Stimulated activated naive CD8-positive, alpha-beta T cell treated with anti-CD3 and anti-CD28 coated beads, Interleukin-15, Interleukin-2, amounts not matched to agents 100 U/mL and 50 U/mL, for 24 hours (primary cell): ENCODE measurements at places on chromosomes 6 and 20.
A peak's percentile ranks its signal among the peaks of the same experiment; 100 is the strongest.

DNA sequence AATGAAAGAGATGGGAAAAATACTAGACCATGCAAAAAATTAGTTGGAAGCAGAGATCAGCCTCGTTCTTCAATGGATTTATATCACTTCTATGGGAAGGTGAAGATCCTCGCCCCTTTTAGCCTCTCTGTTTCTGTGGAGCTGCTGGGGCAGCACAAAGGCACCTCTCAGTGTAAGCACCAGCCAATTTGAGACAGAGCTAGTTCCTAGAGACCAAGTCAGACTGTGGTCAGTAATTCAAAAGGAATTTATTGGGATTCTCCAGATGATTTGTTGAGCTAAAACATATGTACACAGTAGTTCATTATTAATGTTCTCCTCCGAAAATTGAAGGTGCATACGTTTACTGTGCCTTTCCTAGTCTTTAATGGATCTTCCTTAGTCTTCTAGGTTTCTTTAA is 42.4 kb downstream of the SCGN start:
- no peak for DNase-seq

DNA sequence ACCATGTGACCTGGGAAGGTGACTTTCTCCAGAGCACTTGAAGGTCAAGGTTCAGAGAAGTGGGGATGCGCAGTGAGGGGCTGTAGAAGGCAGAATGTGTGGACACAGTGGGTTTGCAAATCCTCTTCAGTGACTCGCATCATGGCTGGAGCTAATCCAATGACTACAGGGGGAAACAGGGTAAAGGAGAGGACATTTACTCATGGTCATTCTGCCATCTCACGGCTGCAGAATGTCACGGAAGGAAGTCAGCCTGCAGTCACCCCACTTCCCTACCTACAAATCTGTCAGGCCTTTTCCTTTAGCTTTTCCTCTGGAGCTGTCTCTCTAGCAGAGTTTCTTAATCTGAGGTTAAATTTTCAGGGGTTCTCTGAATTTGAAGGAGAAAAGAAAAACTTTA is 337.6 kb downstream of the CDC5L start:
- no peak for DNase-seq

- no peak for DNase-seq
Measured at GRCh38 chr6:32114796-32115195, 5.7 kb upstream of the TNXB start.

- peak; percentile 98 for DNase-seq
Measured at GRCh38 chr6:34526992-34527728, 29.0 kb downstream of the SPDEF start.

- DNase-seq, result no peak
Measured at GRCh38 chr6:154246723-154247118, 109.9 kb downstream of the IPCEF1 start.

GRCh38 chr6:141587482-141588266 is 545.1 kb upstream of the GJE1 start:
- DNase-seq, result no peak

GRCh38 chr6:112330071-112330878 is 16.9 kb upstream of the RFPL4B start:
- no peak for DNase-seq

DNA sequence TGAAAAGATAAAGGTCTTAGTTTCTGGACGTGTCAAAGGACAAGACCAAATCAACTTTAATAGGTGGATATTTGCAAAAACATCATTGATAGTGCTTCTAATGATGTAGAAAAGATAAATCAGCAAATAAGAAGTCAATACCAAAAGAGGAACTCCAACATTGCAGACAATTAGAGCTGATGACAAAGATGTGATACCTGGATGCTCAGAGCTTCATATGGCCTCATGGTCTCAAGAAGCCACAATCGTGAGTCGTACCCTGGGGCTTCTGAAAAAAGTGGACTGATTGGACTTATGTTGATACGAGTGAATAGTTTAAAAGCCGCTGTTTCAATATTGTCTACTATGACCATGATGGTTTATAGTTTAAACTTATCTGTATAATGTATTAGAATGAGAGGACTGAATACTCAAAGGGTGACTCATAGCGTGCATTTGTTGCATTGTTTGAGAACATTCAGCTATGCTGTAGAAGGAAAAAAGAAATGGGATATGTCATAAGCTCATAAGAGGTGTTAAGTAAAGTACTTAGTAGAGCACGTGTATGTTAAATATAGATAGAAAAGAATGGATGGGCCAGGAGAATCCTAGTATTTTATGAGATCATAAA is 54.6 kb upstream of the RIPOR2 start:
- no peak for DNase-seq

- no peak for DNase-seq
Measured at GRCh38 chr6:257031-257725, 35.1 kb upstream of the DUSP22 start.

GRCh38 chr20:59581993-59582679 is 22.2 kb upstream of the PHACTR3 start:
- no peak for DNase-seq

DNA sequence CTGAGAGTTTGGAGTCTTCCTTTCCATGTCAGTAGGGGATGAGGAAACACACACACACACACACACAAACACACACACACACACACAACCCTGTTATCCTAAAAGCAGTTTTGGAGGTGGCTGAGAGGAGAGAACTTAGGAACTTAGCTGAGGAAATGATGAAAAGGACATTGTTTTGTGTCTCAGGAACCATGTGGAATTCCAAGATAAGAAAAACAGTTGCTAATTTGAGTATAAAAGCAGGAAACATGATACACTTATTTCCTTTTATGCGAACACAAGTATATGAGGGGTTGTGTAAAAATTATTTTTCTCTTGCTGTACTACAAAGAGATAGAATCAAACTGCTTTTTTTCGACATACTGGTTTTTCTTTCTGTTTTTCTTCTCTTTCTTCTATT is at the start of gene MYCT1:
MYCT1 (plus strand) TSS at position 264 of the 400 bp plus-strand sequence; CDS start at position 270, 6 bp downstream.
- no peak for DNase-seq

DNA sequence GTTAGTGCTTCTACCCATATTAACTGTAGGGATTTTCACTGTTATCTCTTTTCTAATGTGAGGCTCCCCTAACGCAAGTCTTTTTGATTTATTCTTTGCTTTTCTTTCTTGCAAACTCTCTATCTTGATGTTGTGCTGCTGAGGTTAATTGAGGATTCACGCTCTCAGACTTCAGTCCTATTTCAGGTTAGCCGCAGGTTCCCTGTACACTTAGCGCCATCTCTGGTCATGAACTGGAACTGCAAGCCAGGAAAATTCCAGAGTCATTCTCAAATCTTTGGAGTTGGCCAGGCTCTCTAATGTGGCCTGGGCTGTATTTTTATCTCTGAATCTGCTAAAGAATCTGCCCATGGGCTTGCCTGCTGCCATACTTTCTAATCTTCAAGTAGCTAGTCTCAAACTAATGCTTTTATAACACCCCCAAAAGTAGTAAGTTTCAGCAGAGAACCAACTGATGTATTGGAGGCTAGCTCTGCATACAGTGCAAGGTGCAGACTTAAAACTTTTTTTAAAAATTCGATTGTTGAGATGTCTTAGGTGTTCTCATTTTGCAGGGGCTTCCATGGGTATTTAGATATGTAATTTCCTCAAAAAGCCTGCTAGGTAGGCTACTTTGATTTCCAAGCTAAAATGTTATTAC is 91.1 kb upstream of the OPRM1 start:
- peak; percentile 5 for DNase-seq

DNA sequence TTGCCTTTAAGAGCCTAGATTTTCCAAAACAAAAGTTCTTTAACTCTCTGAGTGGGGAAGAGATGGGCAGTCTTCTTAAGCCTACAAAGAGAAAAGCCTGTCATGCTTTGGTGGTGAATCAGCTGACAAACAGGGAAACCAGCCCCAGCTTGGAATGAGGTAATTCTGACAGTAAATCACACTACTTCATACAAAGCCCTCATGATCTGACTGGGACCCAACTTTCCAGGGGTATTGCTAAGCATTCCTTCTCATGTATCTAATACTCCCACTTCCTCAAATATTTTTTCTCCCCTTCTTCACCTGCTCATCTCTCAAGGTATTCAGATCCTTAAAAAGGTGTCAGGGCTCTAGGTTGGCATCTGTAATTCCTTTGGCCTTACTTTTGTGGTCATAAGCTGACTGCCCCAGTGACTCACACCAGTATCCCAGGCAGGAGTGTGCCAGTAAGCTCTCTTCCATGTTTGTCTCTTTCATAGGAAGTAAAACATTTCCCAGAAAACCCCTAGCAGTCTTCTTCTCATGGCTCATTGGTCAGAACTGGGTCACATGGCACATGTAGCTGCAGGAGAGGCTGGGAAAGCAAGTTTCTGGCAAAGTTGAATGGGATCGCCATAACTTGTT is 15.0 kb upstream of the TBC1D22B start:
- DNase-seq, result no peak

GRCh38 chr6:159268511-159268910 is 99.3 kb downstream of the FNDC1 start:
- DNase-seq, result no peak

GRCh38 chr6:34145161-34146020 is 496 bp downstream of the GRM4 start:
- peak; percentile 27 for DNase-seq

GRCh38 chr6:129908858-129909257 is 47.7 kb upstream of the TMEM244 start:
- no peak for DNase-seq

- no peak for DNase-seq
Measured at GRCh38 chr6:130425537-130425936, 59.7 kb downstream of the TMEM200A start.

DNA sequence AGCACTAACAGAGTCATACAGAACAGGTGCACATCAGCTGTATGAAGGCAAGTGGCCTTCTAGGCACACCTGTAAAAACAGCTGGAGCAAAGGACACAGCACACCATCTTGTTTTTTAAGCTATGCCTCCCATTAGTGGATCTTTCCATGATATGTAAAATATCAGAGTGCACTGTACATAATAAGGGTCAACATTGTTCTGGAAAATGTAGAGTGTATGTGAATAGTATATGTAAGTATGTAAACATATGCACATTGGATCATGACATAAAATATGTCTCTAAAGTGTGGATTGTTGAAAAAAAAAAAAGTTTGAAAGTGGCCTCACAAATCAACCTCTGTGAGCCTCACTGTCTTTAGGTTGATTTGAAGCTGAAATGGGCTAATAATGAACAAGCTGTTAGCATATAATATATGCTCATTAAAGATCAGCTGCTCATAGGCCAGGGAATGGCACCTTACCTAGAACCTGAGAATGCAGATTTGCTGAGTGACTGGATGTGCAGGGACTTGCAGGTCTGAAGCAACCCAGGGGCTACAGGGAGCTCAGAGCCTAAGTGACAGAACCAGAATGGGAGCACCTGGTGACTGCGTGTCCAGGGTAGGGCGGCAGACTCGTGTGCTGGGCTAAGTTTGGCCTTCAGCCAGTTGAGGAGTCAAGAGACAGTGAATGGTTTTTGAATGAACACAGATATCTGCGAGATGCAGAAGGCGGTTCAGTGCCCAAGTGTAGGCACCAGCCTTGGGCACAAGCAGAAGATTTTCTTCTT is 198.6 kb downstream of the TMEM242 start:
- DNase-seq, result no peak

GRCh38 chr6:53930330-53930729 is 135.5 kb downstream of the LRRC1 start:
- DNase-seq, result no peak

GRCh38 chr6:7243179-7243981 is 69.6 kb downstream of the SSR1 start:
- peak; percentile 40 for DNase-seq

DNA sequence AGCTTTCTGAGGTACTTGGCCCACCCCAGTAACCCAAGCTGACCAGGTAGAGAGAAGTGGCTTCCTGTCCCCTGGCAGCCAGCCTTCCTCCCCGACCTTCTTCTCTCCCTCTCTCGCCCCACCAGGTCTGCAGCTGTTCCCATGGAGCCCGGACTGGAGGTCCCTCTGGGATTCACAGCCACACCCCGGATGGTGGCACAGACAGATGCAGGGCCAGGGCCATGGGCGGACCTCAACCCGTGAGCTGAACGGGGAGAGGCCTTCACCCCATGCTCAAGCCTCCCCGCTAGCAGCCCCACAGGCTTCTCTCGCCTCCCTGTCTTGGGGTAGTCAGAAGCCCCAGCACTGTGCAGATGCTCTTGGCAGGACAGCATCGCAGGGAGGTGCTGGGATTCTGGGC is 41.3 kb downstream of the CPXM1 start:
- no peak for DNase-seq

DNA sequence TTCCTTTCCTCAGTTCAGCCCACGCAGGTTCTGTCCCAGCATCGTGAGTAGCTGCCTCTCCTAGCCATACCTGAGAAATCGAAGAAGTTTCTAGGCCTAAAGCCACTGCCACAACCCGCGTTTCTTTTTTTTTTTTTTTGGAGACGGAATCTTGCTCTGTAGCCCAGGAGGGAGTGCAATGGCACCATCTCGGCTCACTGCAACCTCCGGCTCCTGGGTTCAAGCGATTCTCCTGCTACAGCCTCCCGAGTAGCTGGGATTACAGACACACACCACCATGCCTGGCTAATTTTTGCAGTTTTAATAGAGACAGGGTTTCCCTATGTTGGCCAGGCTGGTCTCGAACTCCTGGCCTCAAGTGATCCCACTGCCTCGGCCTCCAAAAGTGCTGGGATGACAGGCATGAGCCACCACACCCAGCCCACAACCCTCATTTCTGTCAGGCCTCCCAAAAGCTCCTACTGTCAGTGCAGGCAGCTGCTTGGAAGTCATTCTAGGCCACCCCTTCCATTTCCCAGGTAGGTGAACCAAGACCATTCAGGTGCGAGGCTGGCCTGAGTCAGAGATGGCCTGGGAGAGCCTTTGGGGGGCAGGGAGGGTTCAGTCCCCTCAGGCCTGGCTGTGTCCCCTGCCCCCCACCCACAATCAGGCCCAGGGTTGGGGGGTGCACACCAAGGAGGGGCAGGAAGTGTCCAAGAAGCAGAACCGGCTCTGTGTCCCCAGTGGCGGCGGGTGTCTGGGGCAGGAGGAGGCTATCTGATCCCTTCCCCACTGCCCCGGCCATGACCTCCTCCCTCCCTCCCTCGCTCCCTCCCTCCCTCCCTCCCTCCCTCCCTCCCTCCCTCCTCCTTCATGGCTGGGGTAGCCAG is 47.2 kb downstream of the NOL4L start:
- DNase-seq, result peak; percentile 46

GRCh38 chr20:2104236-2104635 is 2.6 kb downstream of the STK35 start:
- no peak for DNase-seq

- DNase-seq, result no peak
Measured at GRCh38 chr6:130211691-130212090, 11.1 kb downstream of the SAMD3 start.

DNA sequence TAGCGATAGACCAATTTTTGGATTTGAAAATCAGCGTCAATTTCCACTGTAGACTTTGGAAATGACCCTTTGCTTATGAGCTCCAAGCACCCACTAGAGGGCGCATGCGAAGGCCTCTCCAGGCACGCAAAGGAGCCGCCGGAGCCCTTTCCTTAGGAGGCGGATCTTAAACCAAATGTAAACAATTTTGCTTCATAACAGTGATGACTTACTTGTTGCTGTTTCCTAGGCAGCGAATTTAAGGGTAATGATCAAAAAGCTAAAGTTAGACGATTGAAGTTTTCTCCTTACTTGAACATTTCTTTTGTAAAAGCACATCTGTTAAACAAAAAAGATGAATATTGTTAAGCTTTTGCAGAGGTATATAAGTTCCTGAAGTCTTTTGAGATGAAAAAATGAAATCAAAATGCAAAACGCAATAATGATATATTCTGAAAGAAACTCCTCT is 29.2 kb upstream of the EXOC2 start:
- peak; percentile 84 for DNase-seq
